ENCODE measurements at places on chromosomes 4 and X. TPM values are rescaled to one million over a fixed set of nuclear protein-coding genes. Genes with fewer than 3 reads are reported as not detected.

BEND2 gene
- polyA plus RNA-seq, result not detected

GAR1 gene
- polyA plus RNA-seq, result 42.7 TPM

SLC49A3 gene
- 5.2 TPM for polyA plus RNA-seq

CXCL9 gene
- not detected for polyA plus RNA-seq

DNAJB14 gene
- 44.7 TPM for polyA plus RNA-seq

PDE6B gene
- not detected for polyA plus RNA-seq

AFP gene
- polyA plus RNA-seq, result 0.96 TPM

CT83 gene
- polyA plus RNA-seq, result not detected

GPR50 gene
- polyA plus RNA-seq, result not detected

SMR3B gene
- not detected for polyA plus RNA-seq

BMP2K gene
- polyA plus RNA-seq, result 9.3 TPM

PLAC1 gene
- not detected for polyA plus RNA-seq

Measured in GM23248 (cell line).